ENCODE measurements at places on chromosomes 11 and 22.

DNA sequence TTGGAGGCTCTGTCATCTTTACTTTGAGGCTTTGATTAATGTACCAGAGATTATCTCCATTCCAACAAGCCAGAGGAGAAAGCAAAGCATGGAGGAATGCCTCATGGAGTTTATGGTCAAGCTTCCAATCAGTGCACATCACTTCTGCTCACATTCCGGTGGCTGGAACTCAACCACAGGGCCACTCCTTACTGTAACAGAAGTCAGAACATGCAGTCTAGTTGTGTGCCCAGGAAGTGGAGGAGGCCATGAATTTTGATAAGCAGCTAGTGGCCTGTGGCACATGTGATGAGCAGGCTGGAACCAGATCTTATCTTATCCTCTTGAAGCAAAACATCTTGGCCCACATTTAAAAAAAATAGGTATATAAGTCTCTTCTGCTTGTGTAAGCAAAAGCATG lies 258.9 kb upstream of the ARHGAP20 start:
- H3K4me1 ChIP-seq: no peaks in the 10 kb centered on the region
- no peaks in the 10 kb centered on the region for H3K36me3 ChIP-seq
- no peak for DNase-seq
- H3K27me3 ChIP-seq: no peaks in the 10 kb centered on the region

DNA sequence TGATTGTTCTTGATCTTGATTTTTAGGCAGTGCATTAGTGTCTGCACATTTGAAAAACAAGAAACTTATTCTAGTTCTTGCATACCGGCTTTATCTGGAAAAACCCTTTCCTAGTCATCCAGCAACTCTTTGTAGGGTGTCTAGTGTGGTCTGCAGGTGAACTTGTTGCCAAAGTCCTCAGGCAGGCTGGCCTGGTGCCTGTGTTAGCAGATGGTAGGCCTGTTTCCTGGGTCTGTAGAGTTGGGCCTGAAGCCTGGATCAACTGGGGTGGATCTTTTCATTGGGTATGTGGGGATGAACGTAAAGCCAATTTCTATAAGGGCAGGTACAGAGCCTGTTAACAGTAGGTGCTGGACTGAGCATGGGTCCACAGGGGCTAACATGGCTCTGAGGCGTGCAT lies 5.6 kb upstream of the GLYATL1 start:
- H3K27ac ChIP-seq: no peak overlapping the region
- no peaks in the 10 kb centered on the region for H3K27me3 ChIP-seq
- no peak for DNase-seq
- H3K4me1 ChIP-seq: no peaks in the 10 kb centered on the region
- H3K36me3 ChIP-seq: no peaks in the 10 kb centered on the region
- no peak overlapping the region for H3K4me3 ChIP-seq

DNA sequence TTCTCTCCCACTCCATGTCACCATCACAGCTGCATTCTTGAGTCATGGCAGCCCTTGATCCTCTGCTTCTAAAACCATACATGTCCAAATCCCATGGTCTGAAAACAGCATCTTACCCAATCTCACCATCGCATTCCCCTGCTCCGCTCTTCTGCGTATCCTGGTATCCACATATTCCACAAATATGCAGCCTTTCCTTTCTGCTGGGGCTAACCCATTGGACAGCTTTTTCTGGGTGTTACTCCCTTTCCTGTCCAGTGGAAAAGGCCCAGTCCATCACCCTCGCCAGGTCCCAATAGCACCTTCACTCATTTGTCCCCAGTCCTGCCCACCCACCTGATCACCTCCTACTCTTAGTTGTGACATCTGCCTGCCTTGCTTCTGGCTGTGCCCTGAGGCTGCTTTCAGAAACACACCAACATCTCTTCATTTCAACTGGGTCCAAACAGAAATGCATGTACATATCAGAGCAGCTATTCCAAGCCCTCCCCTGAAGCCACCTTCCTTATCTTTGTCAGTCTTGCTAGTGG lies 237.6 kb upstream of the TBCEL start:
- no peak overlapping the region for H3K27ac ChIP-seq
- no peaks in the 10 kb centered on the region for H3K4me1 ChIP-seq
- H3K36me3 ChIP-seq: no peaks in the 10 kb centered on the region

GRCh38 chr11:7668464-7668863 lies 4.8 kb downstream of the CYB5R2 start:
- no peaks in the 10 kb centered on the region for H3K27me3 ChIP-seq
- no peak overlapping the region for H3K4me3 ChIP-seq
- no peak for DNase-seq
- no peak overlapping the region for H3K27ac ChIP-seq

DNA sequence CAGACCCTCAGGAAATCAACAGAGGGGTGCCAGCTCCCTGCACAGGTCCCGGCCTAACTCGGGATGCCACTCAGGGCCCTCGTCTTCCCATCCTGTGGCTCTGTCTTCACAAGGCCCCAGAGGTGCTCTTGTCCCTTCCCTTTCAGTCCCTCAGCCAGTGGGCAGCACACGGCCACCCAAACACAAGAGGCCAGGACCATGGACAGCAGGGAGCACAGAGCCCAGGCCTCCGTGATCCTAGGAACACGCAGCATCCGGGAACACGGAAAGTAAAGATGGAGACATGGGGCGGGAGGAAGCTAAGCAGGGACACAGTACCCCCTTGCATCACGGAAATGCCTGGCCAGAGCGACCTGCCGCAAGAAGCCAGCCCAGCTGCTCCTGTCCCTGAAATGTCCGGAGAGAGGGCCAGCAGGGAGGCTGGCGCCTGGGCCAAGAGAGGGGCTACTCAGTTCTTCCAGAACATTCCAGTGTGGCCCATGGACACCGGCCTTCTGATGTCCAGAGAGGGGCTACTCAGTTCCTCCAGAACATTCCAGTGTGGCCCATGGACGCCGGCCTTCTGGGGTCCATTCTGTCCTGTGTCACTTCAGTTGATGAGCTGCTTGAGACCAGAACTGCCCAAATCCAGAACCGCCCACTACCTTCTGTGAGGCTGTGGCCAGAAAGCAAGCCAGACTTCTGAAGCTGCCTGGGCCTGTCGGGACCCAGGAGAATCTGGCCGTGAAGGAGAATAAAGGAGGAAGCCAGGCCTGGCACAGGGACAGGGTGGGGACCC lies 274.0 kb downstream of the BRD1 start:
- H3K36me3 ChIP-seq: no peaks in the 10 kb centered on the region
- DNase-seq: no peak
- no peak overlapping the region for H3K27ac ChIP-seq

- no peaks in the 10 kb centered on the region for H3K36me3 ChIP-seq
- H3K4me3 ChIP-seq: no peak overlapping the region
- no peaks in the 10 kb centered on the region for H3K27me3 ChIP-seq
- no peak overlapping the region for H3K27ac ChIP-seq
Measured at GRCh38 chr11:24748261-24748660, 251.4 kb downstream of the LUZP2 start.

DNA sequence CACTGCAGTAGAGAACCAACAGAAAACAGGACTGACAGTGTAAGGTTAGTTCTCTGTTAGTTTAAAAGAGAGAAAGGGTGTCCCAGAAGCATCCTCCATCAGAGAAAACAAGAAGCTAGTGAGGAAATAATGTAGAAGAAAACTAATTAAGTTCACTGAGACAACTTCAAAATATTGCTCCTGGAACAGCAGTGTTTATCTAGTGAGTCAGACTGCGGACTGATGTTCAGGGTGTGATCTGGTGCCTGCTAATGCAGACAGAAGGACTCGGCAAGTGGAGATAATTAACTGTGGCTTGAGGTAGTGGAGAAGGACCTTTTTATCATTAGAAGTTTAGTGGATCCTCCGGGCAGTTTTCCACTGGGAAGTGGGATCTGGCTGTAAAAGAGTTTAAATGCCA lies 55.4 kb downstream of the CDON start:
- no peaks in the 10 kb centered on the region for H3K4me1 ChIP-seq
- no peak overlapping the region for H3K27ac ChIP-seq
- DNase-seq: no peak
- H3K4me3 ChIP-seq: no peak overlapping the region
- no peaks in the 10 kb centered on the region for H3K27me3 ChIP-seq

DNA sequence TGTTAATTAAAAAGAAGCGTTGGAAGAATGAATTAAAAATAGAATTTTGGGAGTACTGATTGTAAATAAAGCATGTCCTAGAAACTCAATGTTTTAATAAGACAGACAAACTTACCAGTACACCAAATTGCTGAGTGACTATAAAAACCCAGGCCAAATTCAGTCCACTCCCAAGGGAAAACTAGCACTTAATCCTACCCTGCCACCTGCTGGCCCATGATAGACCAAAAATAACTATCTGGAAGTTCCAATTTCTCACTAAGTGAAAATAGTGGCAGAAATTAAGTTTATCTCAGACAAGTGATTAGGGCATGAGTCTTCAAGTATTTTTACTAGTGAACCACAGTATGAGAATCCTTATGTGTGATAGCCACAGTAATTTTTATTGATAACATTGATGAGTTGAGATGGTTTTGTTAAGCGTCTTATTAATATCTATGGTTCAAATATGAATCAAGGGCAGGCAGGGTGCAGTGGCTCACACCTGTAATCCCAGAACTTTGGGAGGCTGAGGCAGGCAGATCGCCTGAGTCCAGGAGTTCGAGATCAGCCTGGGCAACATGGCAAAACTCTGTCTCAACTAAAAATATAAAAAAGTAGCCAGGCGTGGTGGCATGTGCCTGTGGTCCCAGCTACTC lies 9.8 kb upstream of the DDX10 start:
- H3K27me3 ChIP-seq: no peaks in the 10 kb centered on the region
- H3K36me3 ChIP-seq: no peaks in the 10 kb centered on the region
- no peak overlapping the region for H3K4me3 ChIP-seq
- no peak for DNase-seq

DNA sequence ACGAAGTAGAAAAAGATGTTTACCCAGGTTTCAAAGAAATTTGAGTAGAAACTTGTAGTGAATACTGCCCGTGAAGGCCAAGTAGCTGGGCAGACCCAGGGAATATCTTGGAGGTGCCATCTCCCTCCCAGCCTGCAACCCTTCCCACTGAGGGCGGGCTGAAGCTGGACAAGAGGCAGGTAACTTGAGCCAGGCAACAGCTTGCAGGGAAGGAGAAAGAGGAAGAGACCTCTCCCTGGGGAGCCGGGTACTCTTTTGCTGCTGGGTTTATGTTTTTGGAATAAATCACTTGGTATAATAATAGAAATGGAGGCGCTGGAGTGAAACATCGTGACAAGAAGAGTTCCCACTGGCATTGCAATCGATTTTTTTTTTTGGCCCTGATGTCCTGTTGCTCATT lies 49.4 kb upstream of the JAM3 start:
- no peaks in the 10 kb centered on the region for H3K4me1 ChIP-seq
- no peaks in the 10 kb centered on the region for H3K27me3 ChIP-seq
- H3K27ac ChIP-seq: no peak overlapping the region
- no peak for DNase-seq

DNA sequence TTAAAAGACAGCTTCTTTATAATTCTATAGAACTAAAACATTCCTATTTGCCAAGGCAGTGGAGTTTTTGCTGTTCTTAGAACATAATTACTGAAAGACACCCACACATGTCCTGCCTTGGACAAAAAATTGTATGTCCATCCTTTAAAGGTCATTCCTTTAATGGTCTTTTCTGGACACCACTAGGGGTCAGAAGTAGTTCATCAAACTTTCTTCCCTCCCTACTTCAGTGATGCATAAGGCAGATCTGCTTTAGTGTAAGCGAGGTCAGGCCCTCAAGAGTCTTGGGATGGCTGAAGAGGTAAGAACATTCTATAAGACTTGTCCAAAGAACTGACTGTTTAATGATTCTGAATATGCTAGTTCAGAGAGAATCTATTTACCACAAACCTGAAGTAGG lies 4.3 kb upstream of the OR51V1 start:
- H3K4me1 ChIP-seq: no peaks in the 10 kb centered on the region
- no peaks in the 10 kb centered on the region for H3K36me3 ChIP-seq
- H3K27ac ChIP-seq: no peak overlapping the region
- DNase-seq: no peak
- H3K4me3 ChIP-seq: no peak overlapping the region
